Psoas muscle (tissue), 8 donors: ENCODE measurements at places on chromosomes 16 and 17. TPM values are rescaled to one million over a fixed set of nuclear protein-coding genes. Genes with fewer than 3 reads are reported as not detected.

DNA sequence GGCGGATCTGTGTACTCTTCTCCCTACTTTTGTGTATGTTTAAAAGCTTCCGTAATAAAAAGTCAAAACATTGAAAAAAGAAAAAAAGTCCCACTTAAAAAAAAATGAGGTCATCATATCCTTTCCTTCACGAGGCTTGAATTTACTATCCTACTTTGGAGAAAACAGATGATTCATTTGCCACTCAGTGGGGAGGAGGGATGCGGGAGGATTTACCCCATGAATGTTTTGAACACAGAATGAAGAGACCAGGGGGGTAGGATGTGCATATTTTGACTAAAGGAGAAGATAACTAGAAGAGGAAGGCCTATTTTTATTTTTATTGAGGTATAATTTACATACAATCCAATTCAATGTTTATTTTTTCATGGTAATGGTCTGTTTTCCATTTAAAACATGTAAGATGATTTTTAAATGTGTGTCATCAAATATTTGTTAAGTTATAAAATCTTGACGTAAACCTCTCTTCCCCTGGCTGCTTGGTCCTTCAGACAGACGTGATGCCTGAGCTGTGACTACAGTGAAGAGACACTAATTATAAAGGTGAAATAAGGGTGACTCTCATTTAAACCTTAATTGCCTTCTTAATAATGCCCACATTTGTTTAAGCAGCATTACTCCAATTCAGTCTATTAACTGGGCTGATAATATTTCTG lies 135.4 kb upstream of the AXIN2 start:
- DNase-seq: no peak

- no peak for DNase-seq
These were observed 132.4 kb downstream of the ABCA8 start for GRCh38 chr17:68822719-68823289.

DNA sequence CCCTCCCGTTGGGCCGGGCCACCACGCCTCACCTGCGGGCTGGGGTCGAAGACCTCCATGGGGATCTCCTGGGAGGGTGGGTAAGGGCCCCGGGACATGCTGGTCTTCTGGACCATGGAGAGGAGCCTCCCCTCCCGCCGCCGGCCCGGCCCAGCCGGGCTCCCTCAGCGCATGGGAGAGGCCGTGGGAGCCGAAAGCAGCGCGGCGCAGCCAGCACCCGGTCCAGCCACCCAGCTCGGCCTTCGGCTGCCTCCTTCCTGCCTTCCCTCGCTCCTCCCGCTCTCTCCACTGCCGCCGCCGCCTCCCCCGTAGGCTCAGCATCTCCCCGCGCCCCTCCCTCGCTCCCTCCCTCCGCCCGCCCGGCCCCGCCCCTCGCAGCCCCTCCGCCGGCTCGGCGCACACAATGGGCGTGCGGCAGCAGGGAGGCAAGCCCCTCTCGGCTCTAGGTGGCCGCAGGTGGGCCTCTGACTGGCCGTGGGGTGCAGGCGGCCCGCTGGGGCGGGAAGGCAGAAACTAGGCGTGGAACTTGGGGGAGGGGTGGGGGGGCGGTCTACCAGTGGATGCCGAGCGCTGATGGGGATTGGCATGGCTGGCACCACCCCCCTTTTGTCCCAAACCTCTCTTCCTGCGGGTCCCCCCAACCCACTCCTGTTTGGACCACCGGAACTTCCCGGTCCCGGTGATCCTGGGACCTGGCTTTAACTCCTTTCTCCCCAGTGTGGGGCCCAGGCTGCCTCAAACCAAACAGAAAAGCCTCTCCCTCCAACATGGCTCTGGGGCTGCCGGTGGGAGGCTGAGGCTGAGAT lies at the start of gene CACNB1:
TSS of gene CACNB1 (minus strand) at position 290 of the 806 bp plus-strand sequence. CDS start at position 116, 174 bp downstream.
- DNase-seq: peak; percentile 83

DNA sequence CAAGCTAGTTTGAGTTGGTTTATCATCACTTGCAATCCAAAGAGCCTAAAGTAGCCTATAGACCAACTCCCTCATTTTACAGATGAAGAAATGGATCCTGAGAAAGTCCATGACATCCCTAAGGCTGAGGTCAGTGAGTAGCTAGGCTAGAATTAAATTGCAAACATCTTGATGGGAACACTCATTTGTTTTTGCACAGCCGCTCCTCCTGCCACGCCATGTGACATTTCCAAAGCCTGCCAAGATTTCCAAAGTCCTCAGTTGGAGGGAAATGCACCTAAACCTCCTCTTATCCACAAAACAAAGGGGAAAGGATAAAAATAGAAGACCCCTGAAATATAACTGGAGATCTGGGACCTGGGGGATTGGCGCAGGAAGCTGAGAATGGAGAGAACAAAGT lies 15.0 kb downstream of the TMEM92 start:
- DNase-seq: no peak

- peak; percentile 57 for DNase-seq
These were observed 1.7 kb downstream of the ARHGDIA start for GRCh38 chr17:81869221-81870130.

DNA sequence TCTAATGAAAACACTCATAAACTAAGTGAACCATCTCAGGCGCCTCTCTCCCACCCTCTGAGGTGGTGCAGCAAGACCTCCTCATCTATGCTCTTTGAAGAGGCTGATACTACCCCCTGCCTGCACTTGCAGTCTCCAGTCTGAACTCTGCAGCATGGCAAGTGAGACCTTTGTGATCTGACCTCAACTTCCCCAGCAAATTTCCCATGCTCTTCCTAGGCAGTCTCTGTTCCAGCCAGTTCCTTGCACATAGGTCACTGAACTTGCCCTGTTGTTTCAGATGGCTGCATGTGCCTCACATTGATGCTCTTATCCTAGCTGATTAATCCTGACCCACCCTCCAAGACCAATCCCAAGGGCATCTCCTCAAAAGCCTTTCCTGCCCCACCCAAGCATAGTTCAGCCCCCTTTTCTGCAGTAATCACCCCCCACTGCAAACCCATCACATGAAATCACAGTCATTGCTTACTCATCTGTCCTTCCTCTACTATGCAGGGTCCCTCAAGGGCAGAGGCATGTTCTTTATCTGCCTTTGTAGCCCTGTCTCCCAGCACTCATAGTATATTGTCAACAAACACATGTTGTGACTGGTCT lies 42.0 kb downstream of the TBX21 start:
- no peak for DNase-seq

Gene ATMIN
- total RNA-seq: 26.5 TPM

- DNase-seq: no peak
These were observed 182.7 kb downstream of the PRKCB start for GRCh38 chr16:24018485-24018884.

Gene UNC45B
- 109 TPM for total RNA-seq

DNA sequence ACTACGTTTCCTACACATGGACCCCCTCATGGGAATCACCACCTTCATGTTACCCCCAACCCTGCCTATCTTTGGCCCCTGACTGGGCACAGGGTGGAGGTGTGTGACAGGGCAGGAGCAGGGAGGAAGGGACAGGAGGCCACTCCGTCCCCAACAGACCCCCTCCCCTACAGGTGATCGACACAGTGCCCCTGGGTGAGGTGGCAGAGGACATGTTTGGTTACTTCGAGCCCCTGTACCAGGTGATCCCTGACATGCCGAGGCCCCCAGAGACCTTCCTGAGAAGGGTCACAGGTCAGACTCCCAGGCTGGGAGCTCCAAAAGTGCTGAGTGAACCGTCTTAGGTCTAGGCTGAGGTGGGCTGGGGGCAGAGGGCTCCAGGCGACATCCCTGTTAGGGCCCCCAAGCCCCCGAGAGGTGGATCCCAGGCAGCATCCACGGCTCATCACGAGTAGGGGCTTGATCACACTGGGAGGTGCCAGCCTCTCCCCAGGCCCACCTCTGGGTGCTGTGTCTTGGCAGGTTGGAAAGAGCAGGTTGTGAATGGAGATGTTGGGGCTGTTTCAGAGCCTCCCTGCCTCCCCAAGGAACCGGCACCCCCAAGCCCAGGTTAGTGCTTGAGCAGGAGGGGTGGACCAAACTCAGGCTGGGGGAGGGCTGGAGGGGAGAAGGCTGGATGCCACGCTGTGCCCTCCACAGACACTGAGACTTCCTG lies 1.5 kb downstream of the ACBD4 start:
- DNase-seq: peak; percentile 42

DNA sequence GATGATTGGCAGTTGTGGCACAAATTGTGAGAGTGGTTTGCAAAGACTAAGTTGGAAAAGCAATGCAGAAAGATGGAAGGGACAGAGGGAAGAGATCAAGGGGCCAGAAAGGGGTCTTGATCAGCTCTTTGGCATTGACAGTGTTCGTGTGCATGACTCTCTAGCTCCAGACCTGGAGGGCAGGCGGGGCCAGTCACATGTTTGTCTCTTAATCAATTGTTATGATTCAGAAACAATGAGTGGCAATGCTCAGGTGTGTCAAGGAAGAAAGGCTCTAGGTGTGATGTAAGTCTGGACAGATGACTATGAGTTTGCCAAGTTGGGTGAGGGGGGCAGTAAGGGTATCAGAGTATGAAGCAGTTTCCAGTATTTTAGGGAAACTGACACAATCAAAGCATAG lies 32.1 kb downstream of the WSB1 start:
- DNase-seq: no peak

GRCh38 chr17:441155-441950 lies 88.7 kb upstream of the RPH3AL start:
- no peak for DNase-seq

Gene RSKR
- 4.3 TPM for total RNA-seq

- no peak for DNase-seq
These were observed 396.9 kb downstream of the CDH13 start for GRCh38 chr16:83023640-83024039.

Gene NOD2
- total RNA-seq: 0.44 TPM

DNA sequence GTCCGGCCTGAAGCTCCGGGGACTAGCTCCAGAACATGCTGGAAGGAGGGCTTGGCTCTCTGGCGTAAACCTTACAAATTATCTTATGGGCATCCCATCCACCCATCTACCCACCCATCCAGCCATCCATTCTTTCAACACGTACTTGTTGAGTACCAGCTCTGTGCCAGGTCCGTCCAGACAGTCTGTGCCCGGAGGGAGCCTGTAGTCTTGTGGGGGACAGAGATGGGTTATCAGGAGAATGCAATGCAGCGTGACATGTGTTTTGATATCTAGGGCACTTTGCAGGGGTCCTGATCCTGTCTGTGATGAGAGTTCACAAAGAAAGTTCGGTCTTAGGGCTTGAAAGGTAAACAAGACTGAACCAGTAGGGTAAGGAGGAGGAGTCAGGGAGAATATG lies 4.1 kb upstream of the SLC13A2 start:
- DNase-seq: no peak

Gene SECTM1
- 2.3 TPM for total RNA-seq

- no peak for DNase-seq
These were observed 20.9 kb downstream of the RGS9 start for GRCh38 chr17:65158041-65158440.

DNA sequence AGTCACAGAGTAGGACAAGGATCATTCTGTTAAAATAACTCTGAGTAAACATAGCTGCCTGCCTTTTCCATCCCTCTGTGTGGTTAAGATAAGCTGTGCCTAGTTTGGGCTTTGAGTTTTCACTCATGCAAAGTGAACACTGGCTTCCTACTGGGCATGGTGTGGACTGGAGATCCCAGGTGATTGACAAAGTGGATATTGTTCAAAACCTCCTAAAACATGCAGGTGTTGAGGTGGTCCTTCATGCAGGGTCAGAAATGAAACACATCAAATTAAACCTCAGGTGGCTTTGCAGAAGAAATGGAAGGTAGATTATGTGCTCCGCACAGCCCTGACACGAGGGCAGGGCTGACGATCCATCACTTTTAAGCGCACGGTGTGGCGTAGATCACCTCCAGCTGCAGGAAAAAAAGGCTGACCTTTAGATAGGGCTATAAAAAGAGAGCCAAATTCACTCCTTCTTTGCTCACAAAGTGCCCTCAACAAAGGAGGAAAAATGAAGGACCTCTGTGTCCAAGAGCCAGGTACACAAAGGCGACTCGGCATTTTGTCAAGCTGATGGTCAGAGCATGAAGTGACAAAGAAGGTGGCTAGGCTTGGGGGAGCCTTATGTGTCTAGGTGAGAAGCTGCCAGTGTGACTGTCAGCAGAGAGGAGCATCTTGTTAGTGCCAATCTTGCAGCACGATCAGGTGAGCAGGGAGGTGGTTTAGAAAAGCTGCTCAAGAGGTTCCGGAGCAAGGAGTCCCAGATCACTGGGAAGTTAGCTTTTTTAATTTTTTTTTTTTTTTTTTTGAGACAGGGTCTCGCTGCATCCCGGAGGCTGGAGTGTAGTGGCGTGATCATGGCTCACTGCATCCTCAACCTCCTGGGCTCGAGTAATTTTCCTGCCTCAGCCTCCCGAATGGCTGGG lies 19.9 kb upstream of the ITPRIPL2 start:
- DNase-seq: no peak

DNA sequence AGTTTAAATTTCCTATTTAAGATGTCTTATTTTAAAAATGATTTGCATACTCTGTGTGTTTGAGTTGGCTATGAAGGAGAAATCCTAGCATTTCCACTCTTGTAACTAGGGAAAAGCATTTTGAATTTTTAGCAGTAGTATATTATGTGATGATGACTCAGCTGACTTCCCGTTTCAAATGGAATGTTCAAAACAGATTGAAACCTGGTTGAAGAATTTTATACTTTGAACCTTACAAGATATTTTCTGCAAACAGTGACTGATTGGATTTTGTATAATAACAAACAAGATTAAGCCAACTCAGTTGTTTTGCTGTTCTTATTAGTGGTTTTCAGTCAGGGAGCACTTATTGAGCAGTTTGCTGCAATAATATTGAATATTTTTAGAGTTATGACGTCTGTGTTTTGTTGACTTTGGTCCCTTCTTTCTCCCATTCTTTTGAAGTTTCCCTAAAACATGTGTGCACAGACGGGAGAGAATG lies 8.0 kb downstream of the TNRC6A start:
- no peak for DNase-seq

DNA sequence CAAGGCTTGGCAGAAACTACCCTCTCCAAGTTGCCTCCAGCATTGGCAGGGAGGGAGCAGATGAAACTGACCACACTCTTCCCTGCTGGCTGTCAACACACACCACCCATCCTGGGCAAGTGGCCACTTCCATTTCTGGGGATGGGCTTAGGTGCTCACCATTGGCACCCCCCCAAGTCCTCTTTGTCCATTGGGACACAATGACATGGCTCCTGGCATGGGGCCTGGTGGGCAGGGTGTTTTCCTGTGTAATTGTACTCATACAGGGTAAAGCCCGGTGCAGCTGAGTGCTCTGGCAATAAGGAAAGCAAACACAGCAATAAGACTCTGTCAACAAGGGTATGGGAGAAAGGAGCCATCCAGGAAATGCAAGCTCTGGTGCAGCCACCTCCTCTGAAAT lies 22.6 kb downstream of the SCNN1B start:
- no peak for DNase-seq

- DNase-seq: no peak
These were observed 9.9 kb downstream of the RARA start for GRCh38 chr17:40318830-40319391.

DNA sequence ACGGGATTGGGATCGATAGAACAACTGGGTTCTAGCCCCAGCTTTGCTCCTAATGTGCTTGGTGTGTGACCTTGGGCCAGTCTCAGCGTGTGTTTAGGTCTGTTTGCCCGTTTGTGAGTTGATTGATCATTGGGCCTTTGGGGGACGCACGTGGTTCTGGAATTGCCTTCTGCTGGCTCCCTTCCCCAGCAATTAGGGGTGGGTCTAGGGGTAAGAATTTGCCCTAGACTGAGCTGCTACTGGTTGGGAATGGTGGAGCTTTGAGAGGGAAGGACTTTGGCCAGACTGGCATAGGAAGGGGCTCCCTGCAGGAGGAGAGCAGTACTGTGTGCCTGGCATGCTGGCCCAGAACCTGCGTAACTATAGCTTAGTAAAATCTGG lies 1.5 kb downstream of the SPNS2 start:
- no peak for DNase-seq

- DNase-seq: peak; percentile 53
These were observed 176.2 kb upstream of the FAM20A start for GRCh38 chr17:68777243-68777855.
